GM18507 (cell line): ENCODE measurements at places on chromosomes 12 and 14.

- DNase-seq, result no peak
Observed at GRCh38 chr12:118103601-118104382, at the start of gene VSIG10. Gene VSIG10, minus strand, starts transcription at chr12:118104011. Its CDS starts 340 bp downstream, at chr12:118103671.

DNA sequence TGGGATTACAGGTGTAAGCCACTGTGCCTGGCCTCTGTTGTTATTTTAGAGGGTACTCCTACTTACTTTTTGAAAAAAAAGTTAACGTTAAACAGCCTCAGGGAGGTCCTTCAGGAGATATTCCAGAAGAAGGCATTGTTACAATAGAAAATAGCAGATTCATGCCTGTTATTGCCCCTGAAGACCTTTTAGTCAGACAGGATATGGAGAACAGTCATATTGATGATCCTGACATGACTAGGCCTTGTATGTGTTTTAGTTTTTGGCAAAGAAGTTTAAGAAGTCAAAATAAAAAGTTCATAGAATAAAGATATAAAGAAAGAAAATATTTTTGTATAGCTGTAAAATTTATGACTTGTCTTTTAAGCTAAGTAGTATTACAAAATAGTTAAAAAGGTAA, 45.3 kb downstream of the WASHC3 start:
- DNase-seq, result no peak

GRCh38 chr14:20627346-20628027, 14.0 kb downstream of the OR6S1 start:
- DNase-seq, result no peak

GRCh38 chr12:109890620-109891170, 9.4 kb upstream of the TCHP start:
- no peak for DNase-seq

DNA sequence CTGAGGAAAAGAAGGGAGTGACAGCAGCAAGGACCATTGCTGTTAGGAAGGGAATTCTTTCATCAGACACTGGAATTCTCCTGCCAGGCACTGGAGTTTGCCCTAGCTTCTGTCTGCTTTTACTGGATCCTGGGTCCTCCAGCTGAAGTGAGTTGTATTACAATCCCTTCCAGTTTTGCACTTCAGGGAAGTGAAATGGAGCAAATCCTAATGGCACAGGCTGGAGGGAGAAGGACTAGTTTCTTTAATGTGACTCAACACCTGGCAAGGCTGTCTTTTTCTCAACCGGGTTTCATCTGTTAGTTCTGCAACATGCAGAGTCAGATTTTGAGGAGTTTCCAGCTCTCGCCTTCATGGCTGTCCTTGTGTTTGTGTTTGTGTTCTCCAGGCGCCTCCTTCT, 45.8 kb downstream of the ETV6 start:
- DNase-seq, result no peak

DNA sequence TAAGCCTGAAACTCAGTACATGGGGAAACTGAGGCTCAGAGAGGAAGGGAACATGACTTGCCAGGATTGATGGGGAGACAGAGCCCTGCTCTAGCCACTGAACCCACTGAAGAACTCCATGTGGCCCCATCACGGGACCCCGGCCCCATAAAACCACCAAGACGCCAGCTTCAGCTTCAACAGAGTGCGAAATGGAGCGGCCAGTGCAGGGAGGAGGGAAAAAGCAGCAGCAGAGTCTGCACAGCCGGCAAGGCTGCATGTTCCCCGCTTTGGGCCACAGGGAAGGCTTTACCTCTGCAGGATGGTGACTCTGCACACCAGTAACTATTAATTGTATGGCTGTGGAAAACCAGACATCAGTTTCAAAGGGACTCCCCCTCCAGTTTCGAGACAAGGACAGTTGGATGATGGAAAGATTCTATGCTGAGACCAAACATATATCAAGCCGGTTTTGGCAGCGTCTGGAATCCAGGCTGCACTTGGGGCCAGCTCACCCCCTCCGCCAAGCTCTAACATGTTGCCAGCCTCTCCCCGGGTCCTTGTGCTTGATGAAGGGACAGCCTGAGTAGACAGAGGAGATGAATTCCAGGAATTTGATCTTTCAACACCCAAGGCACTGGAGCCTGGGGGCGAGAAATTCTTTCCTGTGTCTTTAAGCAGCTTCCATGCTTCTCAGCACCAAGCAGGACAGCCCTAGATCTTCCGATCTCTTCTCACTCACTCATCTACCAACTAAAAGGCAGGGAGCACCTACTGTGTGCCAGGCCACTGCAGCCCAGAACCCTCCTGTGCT, 55.7 kb upstream of the BCL11B start:
- DNase-seq, result no peak

GRCh38 chr12:58529897-58530741, 390.2 kb downstream of the LRIG3 start:
- no peak for DNase-seq

DNA sequence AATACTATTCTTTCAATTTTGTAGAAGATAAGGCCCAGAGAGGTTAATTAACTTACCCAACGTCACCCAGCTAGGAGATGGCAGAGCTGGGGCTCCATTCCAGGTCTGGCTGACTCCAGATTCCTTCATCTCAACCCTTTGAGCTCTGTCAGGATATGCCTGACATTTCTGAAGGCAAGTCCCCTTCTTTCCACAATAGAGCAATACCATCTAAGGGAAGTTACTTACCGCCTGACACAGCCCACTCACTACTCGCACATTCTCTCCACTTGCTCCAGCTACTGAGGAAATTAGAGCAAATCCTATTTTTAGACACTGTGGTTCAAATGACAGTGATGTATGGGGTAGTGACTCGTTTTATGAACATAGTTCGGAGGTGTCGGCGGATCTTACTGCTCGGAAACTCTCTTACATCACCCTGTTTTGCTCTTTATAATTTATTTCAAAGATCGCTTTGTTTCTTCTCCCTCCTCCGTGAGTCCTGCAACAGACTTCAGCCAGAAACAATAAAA, 2.0 kb upstream of the WSCD2 start:
- no peak for DNase-seq

DNA sequence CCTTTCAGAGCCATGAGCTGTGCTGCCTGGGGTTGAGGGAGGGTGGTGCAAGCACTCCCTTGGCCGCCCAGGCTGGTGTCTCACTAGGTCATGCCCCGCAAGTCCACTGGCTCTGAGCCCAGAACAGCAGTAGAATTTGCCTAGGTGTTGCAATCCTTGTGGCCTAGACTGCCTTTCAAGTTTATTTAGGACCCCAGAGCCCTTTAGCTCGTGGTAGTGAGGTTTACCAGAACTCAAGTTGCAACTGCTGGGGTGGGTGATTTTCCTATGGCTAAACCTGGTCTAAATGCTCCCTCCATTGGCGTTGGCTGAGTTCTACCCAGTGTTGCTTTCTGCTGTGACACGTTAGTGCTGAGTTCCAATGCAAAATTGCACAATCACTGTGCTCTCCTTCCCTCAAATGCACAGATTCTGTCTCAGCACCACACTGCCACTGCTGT, 287.2 kb downstream of the BCAT1 start:
- no peak for DNase-seq

GRCh38 chr12:94762259-94762942, 112.0 kb upstream of the TMCC3 start:
- peak; percentile 23 for DNase-seq

- DNase-seq, result no peak
Observed at GRCh38 chr14:89543425-89543790, 126.4 kb upstream of the FOXN3 start.

DNA sequence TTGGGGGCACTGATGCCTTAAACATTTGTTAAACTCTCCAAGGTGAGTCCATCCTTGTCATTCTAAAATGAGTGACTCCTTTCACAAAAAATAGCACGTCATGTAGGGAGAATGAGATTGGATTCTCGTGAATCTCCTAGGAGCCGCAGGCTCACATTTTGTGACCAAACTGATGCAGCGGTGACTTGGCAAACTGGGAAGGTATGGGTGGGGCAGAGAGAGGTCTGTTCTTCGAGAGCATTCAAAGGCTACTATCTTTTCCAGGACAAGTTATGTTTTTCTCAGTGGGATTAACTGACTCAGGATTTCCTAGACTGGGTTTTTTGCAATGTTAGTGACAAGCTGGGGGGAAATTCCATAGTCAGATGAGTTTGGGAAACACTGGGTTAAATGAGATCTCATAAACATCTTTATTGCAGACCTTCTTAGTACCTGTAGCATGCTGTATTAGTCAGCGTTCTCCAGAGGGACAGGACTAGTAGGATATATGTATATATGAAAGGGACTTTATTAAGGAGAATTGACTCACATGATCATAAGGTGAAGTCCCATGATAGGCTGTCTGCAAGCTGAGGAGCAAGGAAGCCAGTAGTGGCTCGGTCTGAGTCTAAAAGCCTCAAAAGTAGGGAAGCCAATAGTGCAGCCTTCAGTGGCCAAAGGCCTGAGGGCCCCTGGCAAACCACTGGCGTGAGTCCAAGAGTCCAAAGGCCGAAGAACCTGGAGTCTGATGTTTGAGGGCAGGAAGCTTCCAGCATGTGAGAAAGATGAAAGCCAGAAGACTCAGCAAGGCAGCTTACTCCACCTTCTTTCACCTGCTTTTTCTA, 61.0 kb downstream of the FOXN4 start:
- no peak for DNase-seq

GRCh38 chr14:32984241-32984930, 45.7 kb downstream of the NPAS3 start:
- no peak for DNase-seq

GRCh38 chr12:48183876-48184548, 568 bp downstream of the CCDC184 start:
- DNase-seq, result no peak

DNA sequence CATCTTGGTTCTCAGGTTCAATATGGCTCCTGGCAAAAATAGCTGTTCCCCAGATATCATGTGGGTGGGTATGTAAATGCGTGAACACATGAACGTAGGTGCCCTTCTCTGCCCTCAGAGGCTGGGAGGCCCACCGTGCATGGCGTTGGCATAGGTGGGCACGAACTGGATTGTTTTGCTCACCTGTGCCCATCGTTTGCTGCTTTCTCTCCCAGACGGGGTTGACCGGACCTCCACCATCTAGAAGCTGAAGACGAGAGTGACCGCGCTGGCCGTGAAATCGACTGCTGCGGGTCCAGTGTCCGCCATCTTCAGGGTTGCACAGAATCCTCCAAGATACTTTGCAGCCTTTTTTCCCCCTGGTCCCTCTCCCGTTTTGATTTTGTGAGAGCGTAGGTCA, 113.9 kb downstream of the GCH1 start:
- DNase-seq, result no peak

GRCh38 chr12:68462803-68463202, 130.6 kb upstream of the MDM1 start:
- no peak for DNase-seq

DNA sequence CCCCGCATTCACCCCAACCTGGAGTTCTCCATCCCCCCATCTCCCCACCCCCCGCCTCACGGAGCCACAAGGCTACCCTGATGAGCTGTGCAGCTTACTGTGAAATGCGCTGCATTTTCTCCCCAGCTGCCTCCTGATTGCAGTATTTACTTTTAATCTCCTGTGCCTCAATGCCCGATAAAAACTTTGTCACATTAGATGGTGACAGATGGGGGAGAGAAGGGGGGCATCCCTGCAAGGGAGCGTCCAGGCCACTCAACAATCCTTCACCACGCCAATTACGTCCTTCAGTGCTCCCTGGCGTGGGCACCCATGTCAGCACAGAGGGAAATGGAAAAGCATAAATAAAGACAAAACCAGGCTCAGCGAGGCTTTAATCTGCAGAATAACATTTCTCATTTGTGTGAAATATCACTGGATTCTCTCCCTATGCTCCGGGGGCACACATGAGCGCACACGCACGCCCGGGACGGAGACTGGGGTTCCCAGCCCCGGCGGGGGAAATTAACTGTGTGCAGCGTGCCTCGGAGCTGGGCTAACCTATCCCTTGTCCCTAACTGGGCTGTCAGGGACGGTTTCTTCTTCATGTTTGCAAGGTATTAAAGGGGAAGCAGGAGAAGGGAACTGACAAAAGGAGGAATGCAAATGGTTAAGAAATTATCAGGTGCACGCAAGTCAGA, 186.7 kb upstream of the VASH1 start:
- DNase-seq, result no peak

GRCh38 chr14:22713631-22713950, 52.9 kb upstream of the OXA1L start:
- no peak for DNase-seq

GRCh38 chr14:101845896-101846295, 84.4 kb downstream of the PPP2R5C start:
- no peak for DNase-seq

- no peak for DNase-seq
Observed at GRCh38 chr12:26346736-26347135, 151.4 kb downstream of the SSPN start.

GRCh38 chr12:28610401-28611114, 420.3 kb downstream of the CCDC91 start:
- DNase-seq, result no peak

- no peak for DNase-seq
Observed at GRCh38 chr14:86902176-86902950, 1090.6 kb downstream of the GALC start.

- DNase-seq, result no peak
Observed at GRCh38 chr12:12506496-12506890, 56.2 kb downstream of the DUSP16 start.

DNA sequence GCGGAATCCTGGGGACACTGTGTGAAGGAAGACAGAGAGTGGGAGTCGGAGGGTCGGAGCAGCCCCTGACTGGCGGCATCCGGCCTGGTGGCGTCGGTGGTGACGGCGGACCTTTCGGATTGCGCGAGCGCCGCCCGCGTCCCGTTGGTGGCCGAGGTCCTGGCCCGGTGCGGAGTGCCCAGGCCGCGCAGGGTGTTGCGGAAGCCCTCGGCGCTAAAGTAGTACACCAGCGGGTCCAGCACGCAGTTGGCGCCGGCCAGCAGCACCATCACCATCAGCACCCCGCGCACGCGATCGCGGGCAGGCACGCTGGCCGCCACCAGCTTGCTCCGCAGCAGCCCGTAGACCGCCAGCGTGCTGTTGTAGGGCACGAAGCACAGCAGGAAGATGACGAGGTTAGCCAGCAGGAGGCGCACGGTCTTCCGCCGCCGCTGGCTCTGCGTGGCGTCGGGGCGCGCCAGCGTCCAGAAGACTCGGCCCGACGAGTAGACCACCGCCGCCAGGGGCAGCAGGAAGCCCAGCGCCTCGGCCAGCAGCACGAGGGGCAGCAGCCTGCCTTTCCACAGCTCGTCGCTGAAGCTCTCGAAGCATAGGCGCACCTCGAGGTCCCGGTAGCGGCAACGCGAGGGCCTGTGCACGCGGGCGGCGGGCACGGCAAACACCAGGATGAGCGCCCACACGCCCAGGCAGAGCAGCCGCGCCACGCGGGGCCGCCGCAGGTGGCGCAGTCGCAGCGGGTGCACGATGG, 13.1 kb upstream of the CHD4 start:
- no peak for DNase-seq

- DNase-seq, result no peak
Observed at GRCh38 chr12:5489760-5490406, 58.0 kb downstream of the NTF3 start.
